HT-29 (cell line): ENCODE measurements at places on chromosomes 3 and 15.

DNA sequence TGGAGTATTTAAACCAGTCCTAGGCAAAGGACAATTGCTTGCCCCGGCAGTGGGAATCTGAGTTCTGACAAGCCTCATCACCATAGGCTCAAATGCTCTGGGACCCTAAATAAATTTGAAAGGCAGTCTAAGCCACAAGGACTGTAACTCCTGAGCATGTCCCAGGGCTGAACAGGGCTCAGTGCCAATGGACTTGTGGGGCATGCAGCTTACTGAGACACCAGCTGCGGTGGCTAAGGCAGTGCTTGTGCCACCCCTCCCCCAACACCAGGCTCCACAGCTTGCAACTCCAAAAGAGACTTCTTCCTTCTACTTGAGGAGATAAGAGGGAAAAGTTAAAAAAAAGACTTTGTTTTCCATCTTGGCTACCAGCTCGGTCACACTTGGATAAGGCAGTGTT, 289.7 kb upstream of the DCBLD2 start:
- no peak for DNase-seq

- no peak for DNase-seq
Measured at GRCh38 chr3:139532976-139533375, 6.6 kb downstream of the RBP1 start.

DNA sequence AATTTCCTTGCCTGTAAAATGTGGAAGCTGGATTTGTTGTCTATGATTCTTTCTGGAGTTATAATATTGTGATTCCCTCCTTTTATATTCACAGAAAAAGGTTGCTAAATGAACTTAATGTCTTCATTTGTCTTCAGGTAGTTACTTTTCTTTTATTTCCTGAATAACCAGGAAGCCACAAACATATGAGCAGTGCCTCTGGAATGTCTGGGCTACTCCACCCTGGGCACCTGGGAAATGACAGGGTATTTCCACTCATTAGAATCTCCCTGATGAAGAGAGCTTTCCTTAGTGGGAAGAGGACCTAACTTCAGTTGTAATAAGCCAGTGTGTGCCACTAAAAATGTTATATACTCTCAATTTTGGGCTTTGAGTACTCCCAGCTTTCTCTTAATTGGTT, 3.8 kb upstream of the SLMAP start:
- peak; percentile 87 for DNase-seq

DNA sequence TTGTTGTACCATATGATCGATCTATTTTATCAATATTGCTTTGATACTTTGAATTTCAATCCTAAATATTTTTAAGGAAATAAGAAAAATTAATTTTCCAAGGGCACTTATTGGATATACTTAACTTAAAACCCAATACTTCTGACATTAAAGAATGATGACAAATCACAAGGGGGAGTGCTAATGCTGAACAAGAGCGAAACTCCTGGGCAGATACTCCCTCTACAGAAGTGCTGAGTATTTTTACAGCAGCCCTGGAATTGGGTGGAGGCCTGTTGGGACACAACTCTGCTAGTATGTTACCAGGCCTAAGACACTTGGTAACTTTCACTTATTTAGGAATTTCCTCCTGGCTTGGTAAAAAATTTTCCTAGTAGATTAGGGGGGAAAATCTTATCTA, 46.2 kb downstream of the DENND6A start:
- DNase-seq: peak; percentile 37
